ENCODE measurements at places on chromosomes 6 and 20. TPM values are rescaled to one million over a fixed set of nuclear protein-coding genes. Genes with fewer than 3 reads are reported as not detected.

FAM217A gene
- polyA plus RNA-seq, result not detected

SLC26A8 gene
- not detected for polyA plus RNA-seq

RXRB gene
- polyA plus RNA-seq, result 9.7 TPM

RAMACL gene
- 0.15 TPM for polyA plus RNA-seq

ACSS2 gene
- polyA plus RNA-seq, result 4.2 TPM

CFB gene
- not detected for polyA plus RNA-seq

KCNK15 gene
- not detected for polyA plus RNA-seq

TRIM15 gene
- not detected for polyA plus RNA-seq

TMEM63B gene
- 2.8 TPM for polyA plus RNA-seq

GFOD1 gene
- polyA plus RNA-seq, result 10.9 TPM

TOP1 gene
- polyA plus RNA-seq, result 17.0 TPM

HLA-C gene
- 3,003 TPM for polyA plus RNA-seq

CEP85L gene
- 15.2 TPM for polyA plus RNA-seq

ADTRP gene
- polyA plus RNA-seq, result 2.2 TPM

PXDC1 gene
- 9.5 TPM for polyA plus RNA-seq

CNKSR3 gene
- not detected for polyA plus RNA-seq

ETV7 gene
- polyA plus RNA-seq, result 5.1 TPM

BTNL2 gene
- polyA plus RNA-seq, result not detected

RAB44 gene
- not detected for polyA plus RNA-seq

VSX1 gene
- not detected for polyA plus RNA-seq

MLN gene
- not detected for polyA plus RNA-seq

IRF4 gene
- polyA plus RNA-seq, result 22.9 TPM

ASIP gene
- not detected for polyA plus RNA-seq

ADGRG6 gene
- not detected for polyA plus RNA-seq

SMIM26 gene
- 202 TPM for polyA plus RNA-seq

ADGRF1 gene
- polyA plus RNA-seq, result not detected

ZKSCAN3 gene
- 1.9 TPM for polyA plus RNA-seq

GGT7 gene
- polyA plus RNA-seq, result 1.1 TPM

IL17A gene
- polyA plus RNA-seq, result not detected

SPATA25 gene
- polyA plus RNA-seq, result not detected

OPN5 gene
- polyA plus RNA-seq, result not detected

ZSCAN16 gene
- 14.3 TPM for polyA plus RNA-seq

GJA1 gene
- not detected for polyA plus RNA-seq

MCCD1 gene
- not detected for polyA plus RNA-seq

Data from IgD-negative memory B cell (primary cell).